ENCODE measurements at places on chromosomes 7 and 10.

DNA sequence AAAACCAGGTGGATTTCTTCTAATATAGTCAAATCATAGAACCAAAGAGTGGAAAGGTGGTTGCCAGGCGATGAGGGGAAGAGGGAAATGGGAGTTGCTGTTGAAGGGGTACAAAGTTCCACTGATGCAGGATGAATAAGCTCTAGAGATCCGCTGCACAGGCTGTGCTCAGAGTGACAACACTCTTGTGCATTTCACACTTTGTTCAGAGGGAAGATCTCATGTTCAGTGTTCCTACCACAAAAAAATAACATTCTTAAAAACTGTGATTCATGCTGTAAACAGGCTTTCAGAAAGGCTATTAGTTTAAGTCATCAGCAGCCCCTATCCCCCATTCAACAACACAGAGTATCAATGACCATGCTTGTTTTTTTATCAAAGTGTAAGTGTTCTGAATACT is 213.8 kb downstream of the COBL start:
- DNase-seq: no peak

DNA sequence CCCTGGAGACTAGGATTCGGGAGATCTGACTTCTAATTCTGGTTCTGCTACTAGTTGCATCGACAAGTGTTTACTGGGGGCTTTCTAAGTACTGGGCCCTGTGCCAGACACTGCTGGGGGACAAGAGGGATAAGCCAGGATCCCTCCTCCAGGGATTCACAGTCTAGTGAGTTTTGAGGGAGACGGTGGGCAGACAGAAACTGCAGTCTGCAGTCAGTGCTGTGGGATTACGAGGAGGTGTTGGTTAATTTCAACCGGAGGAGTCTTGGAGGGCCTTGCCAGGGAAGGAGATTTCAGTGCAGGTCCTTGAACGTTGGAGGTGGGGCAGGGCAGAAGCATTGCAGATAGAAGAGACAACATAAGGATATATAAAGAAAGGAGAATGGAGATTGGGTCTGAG is 3.5 kb upstream of the KCNH2 start:
- no peak for DNase-seq

- DNase-seq: no peak
Observed at GRCh38 chr10:14949291-14949690, 4.6 kb downstream of the DCLRE1C start.

DNA sequence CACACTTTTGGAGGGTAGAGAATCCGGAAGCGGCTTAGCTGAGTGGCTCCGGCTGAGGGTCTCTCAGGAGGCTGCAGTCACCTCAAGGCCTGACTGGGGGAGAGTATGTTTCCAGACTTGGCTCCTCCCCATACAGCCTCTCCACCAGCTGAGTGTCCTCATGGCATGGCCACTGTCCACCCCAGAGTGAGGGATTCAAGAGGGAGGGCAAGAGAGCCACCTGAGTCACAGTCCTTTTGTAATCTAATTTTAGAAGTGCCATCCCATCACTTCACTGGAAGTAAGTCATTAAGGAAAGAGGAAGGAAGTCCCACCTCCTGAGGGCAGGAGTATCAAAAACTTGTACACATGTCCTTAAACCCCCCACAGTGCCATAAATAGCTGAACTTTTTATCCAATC is 134.0 kb downstream of the GLI3 start:
- DNase-seq: no peak

DNA sequence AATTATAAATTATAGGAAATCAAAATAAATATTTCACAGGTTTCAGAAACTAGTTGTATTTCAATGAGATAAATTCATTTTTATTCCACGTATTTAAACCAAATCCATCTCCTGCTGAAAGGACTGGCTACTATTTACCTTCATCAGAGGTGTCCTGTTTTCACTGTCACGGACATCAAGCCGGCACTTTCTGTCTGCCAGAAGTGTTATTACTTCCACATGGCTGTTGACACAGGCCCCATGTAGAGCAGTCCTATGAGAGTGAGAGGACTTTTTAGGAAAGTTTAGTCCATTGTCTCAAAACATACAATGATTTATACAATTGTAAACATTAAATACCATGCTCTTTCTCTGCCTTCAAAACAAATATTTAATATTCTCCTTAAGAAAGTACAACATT is 100.4 kb upstream of the ACBD5 start:
- DNase-seq: no peak

GRCh38 chr10:49612513-49613164 is 1.2 kb upstream of the CHAT start:
- DNase-seq: no peak

- no peak for DNase-seq
Observed at GRCh38 chr7:97020996-97021746, 3.5 kb downstream of the DLX5 start.
